ENCODE measurements at places on chromosomes 5 and 9.

GRCh38 chr5:40717281-40717680 lies 37.6 kb downstream of the PTGER4 start:
- no peak for DNase-seq

DNA sequence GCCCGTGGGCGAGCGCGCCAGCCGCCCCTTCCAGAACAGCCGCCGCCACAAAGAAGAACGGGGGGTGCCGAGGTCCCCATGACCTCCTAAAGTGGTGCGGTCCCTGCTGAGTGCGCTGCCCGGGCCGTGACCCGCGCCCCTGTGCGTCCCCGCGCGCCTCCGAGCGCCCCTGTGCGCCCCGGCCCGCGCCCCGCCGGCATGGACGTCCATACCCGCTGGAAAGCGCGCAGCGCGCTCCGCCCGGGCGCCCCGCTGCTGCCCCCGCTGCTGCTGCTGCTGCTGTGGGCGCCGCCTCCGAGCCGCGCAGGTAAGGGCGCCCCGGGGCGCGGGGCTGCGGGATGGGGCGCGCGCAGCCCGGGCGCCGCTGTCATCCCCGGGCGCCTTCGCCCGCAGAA lies 384 bp downstream of the COL5A1 start:
- DNase-seq, result no peak

DNA sequence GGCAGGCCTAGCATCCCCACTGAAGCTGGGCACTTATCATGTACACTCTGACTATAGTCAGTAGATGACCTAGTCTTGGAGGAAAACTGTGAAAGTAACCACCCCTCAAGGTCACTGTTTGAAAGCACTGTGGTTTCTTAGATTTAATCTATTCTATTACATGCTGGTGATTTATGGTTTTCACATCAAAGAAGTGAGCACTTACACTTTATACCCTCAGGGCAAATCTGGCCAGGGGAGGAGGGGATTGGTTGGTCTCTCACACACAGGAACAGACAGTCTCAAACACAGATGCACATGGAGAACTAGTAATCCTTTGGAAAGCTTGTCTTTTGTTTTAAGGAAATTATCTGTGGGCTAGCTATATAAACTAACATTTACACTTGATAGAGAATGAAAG lies 17.9 kb upstream of the SPIN1 start:
- DNase-seq, result no peak

DNA sequence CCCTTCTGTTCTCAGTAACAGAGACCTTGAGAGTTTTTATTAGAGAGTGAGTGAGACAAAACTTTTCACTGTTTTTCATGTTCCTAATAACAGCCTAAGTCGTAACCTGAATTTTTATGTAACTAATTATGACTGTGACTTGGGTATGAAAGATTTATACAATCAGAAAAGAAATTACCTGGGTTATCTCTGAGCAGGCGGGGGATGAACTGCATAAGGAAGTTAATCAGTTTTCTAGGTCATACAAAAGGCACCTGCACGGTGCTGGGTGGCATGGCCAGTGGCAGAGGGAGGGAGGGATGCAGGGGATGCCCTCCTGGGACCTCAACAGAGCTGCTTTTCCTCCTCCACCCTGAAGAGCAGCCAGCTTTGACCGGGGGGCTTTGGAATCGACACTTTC lies 219.8 kb downstream of the HSPA4 start:
- no peak for DNase-seq

DNA sequence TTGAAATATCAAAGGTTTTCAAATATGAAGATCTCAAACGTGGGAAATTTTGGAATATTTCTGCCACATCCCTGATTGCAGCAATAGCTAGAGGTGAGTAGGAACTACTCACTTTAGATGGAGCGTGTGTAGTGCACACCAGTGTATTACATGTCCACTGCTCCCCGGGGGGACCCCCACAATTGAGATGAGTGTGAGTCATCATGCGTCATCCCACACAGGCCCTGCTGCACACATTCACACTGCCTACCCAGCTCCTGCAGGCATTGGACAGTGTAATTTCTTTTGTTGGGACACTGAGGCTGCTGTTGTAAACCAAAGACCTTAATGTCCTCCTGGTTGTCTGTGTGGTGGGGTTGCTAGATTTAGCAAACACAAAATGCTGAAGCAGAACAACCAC lies 280.0 kb downstream of the GAS1 start:
- no peak for DNase-seq

- no peak for DNase-seq
Measured at GRCh38 chr9:87640385-87640795, 85.5 kb upstream of the CTSL start.

DNA sequence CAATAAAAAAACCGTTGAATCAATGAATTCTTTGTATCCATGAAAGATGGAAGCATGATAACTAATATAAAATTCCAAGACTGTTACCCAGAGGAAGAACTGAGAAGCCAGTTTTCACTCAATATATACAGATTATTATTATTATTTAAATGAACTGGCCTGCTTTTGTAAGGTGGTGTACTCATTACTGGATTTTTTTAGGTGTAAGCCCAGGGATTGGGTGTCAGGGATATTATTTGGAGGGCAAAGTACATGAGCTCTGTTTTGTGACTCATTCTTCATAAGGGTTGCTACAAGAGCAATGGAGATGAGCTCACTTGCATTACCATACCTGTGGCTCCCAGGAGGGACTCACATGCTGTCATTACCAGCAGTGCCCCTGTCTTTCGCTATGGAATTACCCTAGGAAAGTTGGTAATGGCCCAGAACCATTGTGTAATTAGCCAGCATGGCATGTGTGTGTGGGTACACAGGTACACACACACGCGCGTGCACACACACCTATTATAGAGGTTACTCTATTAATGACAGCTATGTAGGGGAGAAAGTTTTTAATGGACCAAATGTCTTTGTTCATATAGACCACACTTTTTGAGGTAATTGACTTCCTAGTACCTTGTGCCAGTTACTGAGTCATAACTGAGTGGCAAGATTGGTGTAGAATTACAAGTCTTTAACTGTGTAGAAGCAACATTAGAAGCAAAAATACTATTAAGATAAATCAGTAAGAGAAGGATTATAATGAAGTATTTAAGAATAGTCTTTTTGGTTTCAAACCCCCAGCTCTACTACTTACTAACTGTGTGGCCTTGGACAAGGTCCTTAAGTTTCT lies 143.4 kb downstream of the GDNF start:
- DNase-seq, result no peak

Measured in activated naive CD4-positive, alpha-beta T cell (primary cell).